ENCODE measurements at places on chromosomes 13 and 19.
A peak's percentile ranks its signal among the peaks of the same experiment; 100 is the strongest.

- DNase-seq: no peak
- H3K27me3 ChIP-seq: no peaks in the 10 kb centered on the region
- H3K36me3 ChIP-seq: no peaks in the 10 kb centered on the region
- H3K4me3 ChIP-seq: no peak overlapping the region
Measured at GRCh38 chr19:52234406-52234805, 35.0 kb upstream of the ZNF766 start.

- H3K27me3 ChIP-seq: no peaks in the 10 kb centered on the region
- no peak for DNase-seq
- H3K4me1 ChIP-seq: peaks cover 18% of the 10 kb centered on the region
- no peak overlapping the region for H3K4me3 ChIP-seq
- peaks cover 60% of the 10 kb centered on the region for H3K36me3 ChIP-seq
- H3K27ac ChIP-seq: no peak overlapping the region
Measured at GRCh38 chr19:39831679-39832078, 2.3 kb downstream of the DYRK1B start.

GRCh38 chr13:113620036-113620796 is 35.7 kb downstream of the TFDP1 start:
- DNase-seq: no peak
- H3K27me3 ChIP-seq: no peaks in the 10 kb centered on the region
- no peak overlapping the region for H3K4me3 ChIP-seq
- peaks cover 21% of the 10 kb centered on the region for H3K4me1 ChIP-seq
- H3K36me3 ChIP-seq: peaks cover 21% of the 10 kb centered on the region
- H3K27ac ChIP-seq: no peak overlapping the region

DNA sequence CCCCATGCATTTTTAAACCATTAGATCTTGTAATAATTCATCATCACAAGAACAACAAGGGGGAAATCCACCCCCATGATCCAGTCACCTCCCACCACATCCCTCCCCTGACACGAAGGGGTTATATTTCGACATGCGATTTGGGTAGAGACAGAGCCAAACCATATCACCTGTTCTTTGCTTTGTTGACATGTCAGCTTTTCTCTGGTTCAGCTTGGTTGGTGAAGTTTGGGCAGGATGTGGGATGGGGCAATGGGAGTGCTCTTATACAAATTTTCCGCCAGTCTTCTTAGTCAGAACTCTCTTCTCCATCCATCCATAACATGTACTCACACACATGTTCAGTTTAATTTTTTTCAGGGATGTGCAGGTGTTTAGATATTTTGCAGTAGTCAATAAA is 12.9 kb downstream of the TPP2 start:
- DNase-seq: no peak
- no peaks in the 10 kb centered on the region for H3K27me3 ChIP-seq
- no peaks in the 10 kb centered on the region for H3K4me1 ChIP-seq

DNA sequence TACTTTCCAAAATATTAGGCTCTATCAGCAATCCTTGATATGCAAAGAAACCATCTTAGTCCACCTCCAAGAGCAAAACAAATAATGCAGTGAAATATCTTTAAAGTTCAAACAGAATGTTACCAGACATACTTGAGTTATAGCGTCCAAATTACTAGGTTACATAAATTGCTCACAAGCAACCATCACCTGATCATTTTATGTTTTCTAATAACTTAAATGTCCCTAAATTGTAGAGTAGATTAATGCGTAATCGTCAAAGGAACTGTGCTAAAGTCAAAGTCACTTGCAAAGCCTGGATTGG is 350.6 kb upstream of the ARGLU1 start:
- DNase-seq: no peak
- peak overlapping the region; percentile 63 for H3K27ac ChIP-seq
- no peaks in the 10 kb centered on the region for H3K4me1 ChIP-seq
- H3K4me3 ChIP-seq: peak overlapping the region; percentile 45
- H3K36me3 ChIP-seq: no peaks in the 10 kb centered on the region

DNA sequence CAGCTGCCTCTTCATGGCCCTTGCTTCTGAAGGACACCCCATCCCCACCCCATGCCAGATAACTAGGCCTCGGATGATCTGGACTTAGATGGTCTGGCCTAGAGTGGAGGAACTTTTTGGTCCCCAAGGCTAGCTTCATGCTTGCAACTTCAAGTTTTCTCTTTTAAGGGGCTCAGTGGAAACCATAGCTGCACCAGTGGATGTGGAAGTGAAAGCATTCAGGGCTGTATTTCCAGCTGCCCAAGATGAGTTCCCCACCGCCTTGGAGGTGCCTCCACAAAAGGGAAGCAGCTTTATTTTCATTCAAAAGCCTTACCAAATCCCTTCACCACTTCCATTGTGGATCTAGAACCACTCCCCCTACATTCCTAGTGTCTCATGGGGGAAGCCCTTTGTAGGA is 17.6 kb upstream of the GSX1 start:
- no peak for DNase-seq
- no peak overlapping the region for H3K27ac ChIP-seq
- H3K36me3 ChIP-seq: no peaks in the 10 kb centered on the region
- peaks cover 3% of the 10 kb centered on the region for H3K27me3 ChIP-seq

- peaks cover 38% of the 10 kb centered on the region for H3K4me1 ChIP-seq
- H3K36me3 ChIP-seq: no peaks in the 10 kb centered on the region
- no peaks in the 10 kb centered on the region for H3K27me3 ChIP-seq
- no peak overlapping the region for H3K27ac ChIP-seq
- no peak for DNase-seq
- no peak overlapping the region for H3K4me3 ChIP-seq
Measured at GRCh38 chr13:26019251-26019650, 32.6 kb downstream of the SHISA2 start.

- H3K27ac ChIP-seq: no peak overlapping the region
- H3K4me1 ChIP-seq: peaks cover 21% of the 10 kb centered on the region
- H3K36me3 ChIP-seq: no peaks in the 10 kb centered on the region
- H3K4me3 ChIP-seq: no peak overlapping the region
- no peaks in the 10 kb centered on the region for H3K27me3 ChIP-seq
- DNase-seq: no peak
Measured at GRCh38 chr19:55495646-55496349, 7.6 kb downstream of the SSC5D start.

GRCh38 chr13:44974056-44974793 is 15.0 kb downstream of the NUFIP1 start:
- peaks cover 4% of the 10 kb centered on the region for H3K4me1 ChIP-seq
- no peak overlapping the region for H3K27ac ChIP-seq
- DNase-seq: peak; percentile 64
- peaks cover 8% of the 10 kb centered on the region for H3K36me3 ChIP-seq
- no peaks in the 10 kb centered on the region for H3K27me3 ChIP-seq
- H3K4me3 ChIP-seq: no peak overlapping the region

DNA sequence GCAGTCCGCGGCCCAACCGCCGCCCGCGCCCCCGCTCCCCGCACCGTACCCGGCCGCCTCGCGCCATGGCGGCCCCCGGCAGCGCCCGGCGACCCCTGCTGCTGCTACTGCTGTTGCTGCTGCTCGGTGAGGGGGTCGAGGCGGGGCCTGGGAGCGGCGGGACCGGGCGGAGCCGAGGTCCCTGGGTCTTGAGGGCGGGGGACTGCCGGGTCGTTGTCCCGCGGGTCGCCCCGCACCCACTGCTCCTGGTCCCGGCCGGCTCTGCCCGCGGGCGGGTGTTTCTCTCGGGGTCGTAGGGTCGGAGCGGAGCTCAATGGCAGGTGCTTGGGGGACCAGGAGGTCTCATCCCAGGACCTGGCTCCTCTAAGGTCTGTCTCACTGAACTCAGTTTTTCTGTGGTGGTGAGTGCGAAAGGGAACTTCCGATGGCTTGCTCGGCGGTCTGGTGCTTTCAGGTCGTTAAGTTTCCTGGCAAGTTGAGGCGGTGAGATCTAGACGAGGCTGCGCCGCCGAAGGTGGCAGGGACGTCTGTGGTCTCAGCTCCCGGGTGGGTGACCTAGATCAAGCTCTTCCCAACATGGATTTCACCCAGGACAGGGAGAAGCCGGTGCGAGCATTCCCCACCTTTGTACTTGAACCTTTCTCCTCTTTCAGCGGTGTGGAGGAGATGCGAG is 467 bp downstream of the LAMP1 start:
- DNase-seq: no peak
- peak overlapping the region; percentile 78 for H3K4me3 ChIP-seq
- peak overlapping the region; percentile 89 for H3K27ac ChIP-seq
- no peaks in the 10 kb centered on the region for H3K4me1 ChIP-seq
- no peaks in the 10 kb centered on the region for H3K36me3 ChIP-seq
- H3K27me3 ChIP-seq: no peaks in the 10 kb centered on the region

GRCh38 chr13:30804474-30804873 is 69.1 kb downstream of the ALOX5AP start:
- no peak overlapping the region for H3K4me3 ChIP-seq
- no peaks in the 10 kb centered on the region for H3K27me3 ChIP-seq
- DNase-seq: peak; percentile 50
- H3K27ac ChIP-seq: no peak overlapping the region

DNA sequence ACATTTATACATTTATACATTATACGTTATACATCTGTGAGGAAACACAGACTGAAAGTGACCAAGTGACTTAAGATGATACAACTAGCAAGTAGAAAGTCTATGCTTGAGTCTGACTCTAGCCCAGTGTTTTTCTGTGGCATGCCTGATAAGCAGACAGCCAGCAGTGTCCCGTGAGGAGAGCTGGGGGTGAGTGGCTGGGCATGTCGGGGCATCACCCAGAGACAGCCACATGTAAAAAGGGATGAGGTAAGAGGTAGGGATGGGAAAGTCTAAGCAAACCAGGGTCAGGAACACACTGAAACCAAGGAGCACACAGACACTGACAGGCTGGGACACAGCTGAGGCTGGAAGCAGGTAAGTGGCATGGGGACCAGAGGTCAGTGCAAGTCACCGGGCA is 333.2 kb downstream of the FOXO1 start:
- DNase-seq: no peak
- peaks cover 12% of the 10 kb centered on the region for H3K4me1 ChIP-seq
- no peaks in the 10 kb centered on the region for H3K27me3 ChIP-seq
- H3K4me3 ChIP-seq: no peak overlapping the region
- H3K27ac ChIP-seq: no peak overlapping the region

DNA sequence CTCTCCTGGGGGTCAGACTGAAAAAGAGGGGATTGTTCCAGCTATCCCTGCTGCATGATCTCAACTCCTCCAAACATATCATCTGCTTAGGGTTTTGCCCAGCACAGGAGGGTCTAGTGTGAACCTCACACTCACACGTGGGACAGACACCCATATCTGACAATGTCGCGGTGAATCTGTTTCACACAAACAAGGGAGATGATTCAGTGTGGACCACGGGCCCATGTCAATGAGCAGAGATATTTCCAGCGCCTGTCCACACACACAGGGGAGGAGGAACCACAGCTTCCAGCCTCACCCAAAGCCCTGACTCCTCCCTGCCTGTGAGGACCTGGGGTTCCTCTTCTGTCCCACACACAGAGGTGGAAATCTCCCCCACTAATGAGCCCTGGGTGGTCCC is 29.6 kb upstream of the KIR3DL3 start:
- no peak for DNase-seq
- H3K36me3 ChIP-seq: no peaks in the 10 kb centered on the region
- H3K27me3 ChIP-seq: no peaks in the 10 kb centered on the region
- no peak overlapping the region for H3K27ac ChIP-seq
- no peaks in the 10 kb centered on the region for H3K4me1 ChIP-seq

DNA sequence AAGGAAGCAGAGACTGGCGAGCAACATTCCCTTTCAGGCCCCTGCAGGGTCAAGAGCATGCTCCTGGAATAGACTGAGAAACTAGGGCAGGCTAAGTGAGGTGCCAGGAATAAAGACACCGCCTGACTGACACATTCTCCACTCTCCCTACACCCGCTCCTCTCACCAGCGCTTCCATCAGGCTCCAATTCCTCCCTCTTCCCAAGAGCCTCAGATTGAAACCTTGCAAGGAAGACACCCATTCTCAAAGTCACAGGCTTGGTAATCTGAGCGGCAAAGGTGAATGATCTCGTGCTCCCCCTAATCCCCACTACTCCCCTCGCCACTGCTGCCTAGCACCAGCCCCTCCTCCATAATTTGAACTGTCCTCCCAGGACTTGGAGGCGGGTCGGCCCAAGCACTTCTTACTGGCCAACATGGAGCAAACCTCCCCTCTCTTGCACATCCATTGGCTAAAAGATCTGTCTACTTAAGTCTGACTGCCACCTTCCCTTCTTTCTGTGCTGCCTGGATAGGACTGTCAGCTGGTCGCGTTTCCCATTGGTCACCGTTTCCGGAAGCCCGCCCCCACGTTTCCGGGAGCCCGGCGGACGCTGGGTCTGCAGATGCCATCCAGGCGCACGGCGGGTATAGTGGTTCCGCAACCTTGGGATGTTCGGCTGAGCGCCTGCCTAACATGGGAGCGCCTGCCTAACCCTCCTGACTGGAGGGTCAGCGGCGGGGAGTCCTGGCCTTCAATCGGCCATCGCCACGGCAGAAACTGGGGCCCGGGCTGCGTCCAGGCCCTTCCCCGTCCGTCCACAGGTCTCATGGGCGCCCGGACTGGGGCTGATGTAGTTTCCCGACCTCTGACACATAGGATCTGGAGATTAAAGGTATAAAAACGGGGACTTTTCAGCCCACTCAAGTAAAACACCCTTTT is 33.6 kb downstream of the ZNF383 start:
- H3K27ac ChIP-seq: peak overlapping the region; percentile 58
- no peaks in the 10 kb centered on the region for H3K4me1 ChIP-seq
- H3K4me3 ChIP-seq: peak overlapping the region; percentile 73
- H3K36me3 ChIP-seq: no peaks in the 10 kb centered on the region
- peak; percentile 69 for DNase-seq

- no peaks in the 10 kb centered on the region for H3K4me1 ChIP-seq
- H3K27ac ChIP-seq: no peak overlapping the region
- H3K36me3 ChIP-seq: no peaks in the 10 kb centered on the region
- no peaks in the 10 kb centered on the region for H3K27me3 ChIP-seq
- no peak for DNase-seq
- H3K4me3 ChIP-seq: no peak overlapping the region
Measured at GRCh38 chr13:99124046-99124400, 76.6 kb upstream of the UBAC2 start.

DNA sequence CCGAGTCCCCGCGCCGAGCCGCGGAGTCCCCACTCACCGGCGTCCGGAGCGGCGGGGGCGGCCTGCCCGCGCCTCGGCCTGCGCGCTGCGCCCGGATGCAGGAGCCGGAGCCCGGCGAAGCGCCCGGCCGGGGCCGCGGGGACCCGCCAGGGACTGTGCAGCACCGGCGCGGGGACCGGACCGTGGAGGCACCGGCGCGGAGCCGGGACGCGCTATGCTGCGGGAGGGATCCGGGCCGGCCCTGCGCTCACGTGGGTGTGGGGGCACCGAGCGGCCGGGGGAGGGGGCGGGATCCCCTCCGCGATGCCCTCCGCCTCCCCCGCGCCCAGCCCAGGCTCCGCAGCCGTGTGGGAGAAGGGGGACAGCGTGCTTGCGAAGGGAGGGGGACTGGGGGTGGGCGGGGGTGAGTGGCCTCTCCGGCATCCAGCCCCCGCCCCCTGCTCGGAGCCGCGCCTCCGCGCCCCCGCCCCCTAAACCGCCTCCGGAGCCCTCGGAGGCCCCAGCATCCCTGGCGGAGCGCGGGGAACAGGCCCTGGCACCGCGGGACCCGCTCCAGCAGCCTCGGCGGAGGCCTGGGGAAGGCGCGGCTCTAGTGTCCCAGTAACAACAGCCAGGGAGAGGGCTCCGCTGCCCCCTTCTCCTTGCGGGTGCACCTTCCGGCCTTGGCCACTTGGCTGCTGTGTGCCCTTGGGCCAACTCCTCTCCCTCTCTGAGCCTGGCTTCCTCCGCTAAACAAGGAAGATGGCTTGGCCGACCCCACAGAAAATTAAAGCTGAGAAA is at the start of gene SLC1A6:
Gene SLC1A6 (minus strand): TSS at position 389 of the 780 bp plus-strand sequence. CDS start 6,954 bp downstream, outside the sequence.
- DNase-seq: no peak
- H3K27ac ChIP-seq: no peak within 1 kb of the TSS
- H3K36me3 ChIP-seq: no peaks in the 10 kb centered on the region

- H3K4me3 ChIP-seq: no peak overlapping the region
- peak overlapping the region; percentile 21 for H3K27ac ChIP-seq
- H3K4me1 ChIP-seq: no peaks in the 10 kb centered on the region
- no peaks in the 10 kb centered on the region for H3K27me3 ChIP-seq
Measured at GRCh38 chr13:110268061-110268460, 38.9 kb downstream of the COL4A1 start.

GRCh38 chr13:63438951-63439350 is 2023.3 kb upstream of the PCDH20 start:
- H3K4me1 ChIP-seq: no peaks in the 10 kb centered on the region
- no peak overlapping the region for H3K27ac ChIP-seq
- no peak for DNase-seq
